ENCODE measurements at places on chromosomes 5 and 9.

DNA sequence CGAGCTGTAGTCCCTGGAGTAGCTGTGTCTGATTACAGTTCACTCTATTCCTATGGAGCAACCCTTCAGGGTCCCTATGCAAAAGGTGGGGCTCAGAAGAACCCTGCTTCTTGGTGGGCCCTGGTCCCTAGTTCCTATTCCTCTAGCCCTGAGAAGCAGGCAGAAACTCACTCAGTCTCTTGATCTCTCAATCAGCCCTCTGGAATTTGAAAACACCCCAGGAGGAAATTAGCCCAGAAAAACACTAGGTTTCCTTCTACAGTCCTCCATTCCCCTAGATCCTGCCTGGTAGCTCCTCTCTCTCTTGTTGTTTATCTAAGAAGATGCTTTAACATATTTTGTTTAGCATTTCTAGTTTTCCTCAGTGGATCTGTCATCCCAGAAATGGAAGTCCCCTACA lies 7.6 kb downstream of the RGS3 start:
- no peak for DNase-seq

DNA sequence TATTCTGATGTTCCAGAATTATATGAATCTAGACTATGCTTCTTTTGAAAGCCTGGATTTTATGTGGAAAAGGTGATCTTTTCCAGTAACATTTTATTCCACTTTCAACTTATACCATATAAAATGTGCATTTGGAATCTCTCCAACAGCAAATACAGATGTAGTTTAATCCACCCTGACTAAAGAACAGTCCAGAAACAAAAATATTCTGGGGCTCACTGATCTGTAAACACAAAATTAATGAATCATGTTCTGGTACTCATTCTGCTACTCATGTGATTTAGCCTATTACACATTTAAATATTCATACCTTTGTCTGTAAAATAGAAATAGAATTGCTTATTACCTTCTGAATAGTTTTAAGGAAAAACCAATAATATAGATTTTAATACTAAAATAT lies 125.8 kb downstream of the ARRDC3 start:
- no peak for DNase-seq

- no peak for DNase-seq
Measured at GRCh38 chr9:134556531-134557068, 85.0 kb upstream of the COL5A1 start.

DNA sequence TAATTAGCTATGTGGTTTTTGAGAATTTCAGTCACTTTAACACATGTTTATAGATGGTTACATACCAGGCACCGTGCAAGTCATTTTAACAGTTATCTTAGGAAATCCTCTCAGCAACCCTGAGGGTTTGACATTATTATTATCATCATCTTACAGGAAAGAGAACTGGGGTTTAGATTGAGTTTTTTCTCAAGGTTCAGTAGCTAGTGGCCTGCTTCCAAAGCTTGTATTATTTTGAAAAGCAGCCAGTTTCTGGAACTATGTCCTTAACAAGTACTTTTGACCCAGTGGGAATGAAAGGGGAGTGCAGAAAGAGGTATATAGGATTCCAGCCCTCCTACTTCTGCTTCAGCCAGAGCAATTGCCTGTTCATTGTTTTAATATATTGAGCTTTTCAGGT lies 157.5 kb downstream of the COMMD10 start:
- DNase-seq, result no peak

DNA sequence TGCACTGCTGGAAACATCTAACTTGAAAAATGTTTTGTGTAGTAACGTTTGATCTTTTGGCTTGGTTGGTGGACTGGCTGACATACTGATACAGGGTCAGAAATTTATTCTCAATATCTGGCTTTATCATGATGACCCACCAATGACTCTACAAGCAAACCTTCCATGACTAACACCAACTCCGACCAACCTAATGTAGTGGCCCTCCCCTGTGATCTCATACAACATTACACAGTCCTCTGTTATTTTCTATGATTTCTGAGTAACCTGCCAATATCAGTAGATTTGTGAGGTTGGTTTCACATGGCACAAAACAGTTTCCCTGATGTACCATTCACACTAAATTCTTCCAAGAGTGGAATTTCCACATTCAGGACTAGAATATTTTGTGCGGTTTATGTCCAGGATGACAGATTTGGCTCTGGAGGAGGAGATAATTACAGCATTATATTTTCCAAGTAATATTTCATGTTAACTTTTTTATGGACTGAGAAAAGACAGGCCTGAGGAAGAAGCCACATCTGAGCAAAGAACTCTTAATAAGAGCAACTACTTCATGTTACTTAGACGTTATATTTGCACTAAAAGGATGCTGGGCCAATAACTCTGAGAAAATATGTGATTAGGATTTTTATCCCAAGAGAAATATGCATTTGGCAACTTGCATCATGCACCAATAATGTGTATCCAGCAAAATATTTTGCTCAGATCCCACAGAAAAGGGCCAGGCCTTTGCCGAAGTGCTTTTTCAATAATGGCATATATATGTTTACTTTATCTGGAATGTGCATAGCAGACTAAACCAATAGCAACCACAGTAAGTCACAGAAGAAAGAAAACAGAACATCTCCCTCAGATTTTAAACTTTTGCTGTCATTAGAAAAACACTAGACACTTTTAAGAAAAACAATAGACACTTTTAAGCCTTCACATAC lies 273.4 kb downstream of the KCNN2 start:
- no peak for DNase-seq

DNA sequence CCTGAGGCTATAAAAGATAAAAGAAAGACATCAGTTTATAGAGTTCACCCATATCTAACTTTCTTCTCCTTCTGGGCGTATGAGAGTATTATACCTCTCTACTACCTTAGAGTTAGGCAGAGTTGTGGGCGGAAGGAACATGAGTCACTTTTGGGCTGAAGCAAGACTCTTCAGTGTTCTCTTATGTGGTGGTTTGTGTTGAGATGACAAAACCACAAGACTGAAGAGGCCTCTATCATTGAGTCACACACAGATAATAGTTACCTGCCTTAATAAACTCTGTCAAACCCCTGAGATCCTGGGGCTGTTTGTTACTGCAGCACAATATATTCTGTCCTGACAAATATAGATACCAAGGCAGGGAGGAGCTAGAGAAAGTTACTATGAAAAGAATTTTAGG lies 184.2 kb downstream of the EFNA5 start:
- peak; percentile 14 for DNase-seq

DNA sequence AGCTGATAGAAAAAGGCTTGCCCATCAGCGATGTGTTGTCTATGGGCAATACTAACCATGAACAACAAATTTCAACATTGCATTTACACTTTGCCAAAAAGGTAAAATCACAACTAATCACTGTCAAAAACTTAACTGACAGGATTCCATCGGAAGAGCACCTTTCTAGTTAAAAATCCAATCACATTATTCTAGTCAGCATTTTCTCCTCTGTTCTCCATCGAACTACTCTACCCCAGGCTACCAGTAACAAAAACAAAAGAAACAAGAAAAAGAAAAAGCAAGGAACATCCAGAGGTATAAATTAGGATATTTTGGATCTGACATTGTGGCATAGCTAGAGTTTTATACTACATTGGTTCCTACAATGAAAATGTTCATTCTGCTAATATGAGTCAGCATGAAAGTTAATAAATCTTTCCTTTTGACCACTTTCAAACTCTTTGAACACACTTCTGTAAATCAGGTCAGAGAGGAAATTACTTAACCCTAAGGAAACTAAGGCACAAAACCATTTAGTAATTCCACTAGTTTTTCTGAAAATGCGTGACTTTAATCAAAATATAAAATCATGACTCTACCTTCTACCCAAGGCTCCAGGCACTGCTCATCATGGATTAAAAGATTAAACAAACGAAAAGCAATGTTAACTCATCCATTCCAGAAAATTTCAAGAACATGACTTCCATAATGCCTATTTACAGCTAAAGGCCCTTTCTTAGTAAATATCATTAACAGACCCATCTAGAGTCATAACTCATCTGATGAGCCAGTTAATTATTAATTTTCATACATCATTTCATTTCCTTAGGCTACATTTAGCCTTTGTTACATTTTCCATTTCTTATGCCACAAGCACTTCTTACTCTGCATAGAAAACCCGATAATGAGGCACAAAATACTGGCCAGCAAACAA lies 10.2 kb downstream of the GLIS3 start:
- DNase-seq, result no peak

GRCh38 chr5:11037941-11038340 lies 276.9 kb upstream of the DAP start:
- no peak for DNase-seq

DNA sequence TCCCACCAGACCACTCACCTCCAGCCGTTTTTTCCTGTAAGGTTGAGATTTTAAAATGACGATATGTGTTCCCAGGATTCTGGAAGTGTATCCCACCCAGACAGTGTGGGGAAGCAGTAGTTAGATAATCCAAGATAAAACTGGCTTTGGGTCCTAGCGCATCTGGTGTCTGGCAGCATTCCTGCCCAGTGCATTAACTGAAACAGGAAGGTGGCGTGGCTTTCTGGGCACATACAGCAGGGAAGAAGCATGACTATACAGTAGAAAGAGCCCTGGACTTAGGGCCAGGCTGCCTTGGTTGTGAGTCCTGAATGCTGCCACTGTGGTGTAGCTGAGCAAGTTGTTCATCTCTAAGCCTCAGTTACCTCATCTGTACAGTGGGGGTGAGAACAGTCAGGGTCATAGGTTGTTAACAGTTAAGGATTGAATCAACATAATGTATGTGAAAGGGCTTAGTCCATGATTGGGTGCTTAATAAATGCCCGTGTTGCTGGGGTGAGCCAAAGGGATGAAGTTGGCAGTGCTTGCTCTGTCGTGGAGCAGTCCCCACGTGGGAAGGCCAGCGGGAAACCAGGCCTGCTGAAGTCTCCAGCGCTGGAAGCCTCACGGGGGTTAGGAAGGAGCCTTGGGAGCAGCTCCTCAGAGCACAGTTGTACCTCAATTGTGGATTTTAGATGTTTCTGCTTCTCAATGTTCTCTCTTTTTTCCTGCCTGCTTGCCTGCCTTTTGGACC lies 18.0 kb downstream of the CLTA start:
- no peak for DNase-seq

DNA sequence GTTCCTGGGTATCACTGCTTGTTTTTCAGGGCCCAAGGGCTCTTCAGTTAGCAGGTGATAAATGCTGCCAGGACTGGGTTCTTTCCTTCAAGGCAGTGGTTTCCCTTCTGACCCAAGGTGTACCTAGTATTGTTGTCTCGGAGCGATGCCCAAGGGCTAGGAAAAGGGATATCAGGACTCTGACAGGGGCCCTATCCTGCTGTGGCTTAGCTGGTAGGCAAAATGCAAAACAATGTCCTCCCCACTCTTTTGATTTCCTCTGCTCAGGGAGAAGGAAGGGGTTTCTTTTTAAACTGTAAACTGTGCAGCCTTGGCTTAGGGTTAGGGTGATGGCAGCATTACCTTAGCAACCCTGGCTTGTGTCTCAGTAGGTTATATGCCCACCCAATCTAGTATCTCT lies 508.8 kb upstream of the CTNND2 start:
- DNase-seq, result no peak
